ENCODE measurements at places on chromosomes 2 and 18.

GRCh38 chr2:9638532-9638931 lies 7.7 kb upstream of the YWHAQ start:
- no peak for DNase-seq

DNA sequence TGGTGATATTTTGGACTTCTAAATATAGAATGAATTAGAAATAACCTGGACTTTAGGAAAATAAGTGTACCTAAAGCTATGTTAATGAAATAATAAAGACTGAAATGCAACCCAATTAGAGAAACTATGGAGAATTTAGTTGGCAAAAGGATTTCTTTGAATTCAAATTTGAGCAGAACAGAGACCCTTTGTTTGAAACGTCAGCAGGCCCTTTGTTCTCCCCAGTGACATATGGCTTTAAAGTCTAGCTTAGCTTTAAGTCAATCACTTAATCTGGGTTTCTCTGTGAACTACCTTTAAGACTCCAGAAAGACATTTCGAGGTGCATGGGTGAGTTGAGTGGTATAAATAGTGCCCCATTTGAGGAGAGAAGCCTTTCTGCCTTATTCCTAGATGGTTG lies 130.5 kb upstream of the CREB1 start:
- no peak for DNase-seq

DNA sequence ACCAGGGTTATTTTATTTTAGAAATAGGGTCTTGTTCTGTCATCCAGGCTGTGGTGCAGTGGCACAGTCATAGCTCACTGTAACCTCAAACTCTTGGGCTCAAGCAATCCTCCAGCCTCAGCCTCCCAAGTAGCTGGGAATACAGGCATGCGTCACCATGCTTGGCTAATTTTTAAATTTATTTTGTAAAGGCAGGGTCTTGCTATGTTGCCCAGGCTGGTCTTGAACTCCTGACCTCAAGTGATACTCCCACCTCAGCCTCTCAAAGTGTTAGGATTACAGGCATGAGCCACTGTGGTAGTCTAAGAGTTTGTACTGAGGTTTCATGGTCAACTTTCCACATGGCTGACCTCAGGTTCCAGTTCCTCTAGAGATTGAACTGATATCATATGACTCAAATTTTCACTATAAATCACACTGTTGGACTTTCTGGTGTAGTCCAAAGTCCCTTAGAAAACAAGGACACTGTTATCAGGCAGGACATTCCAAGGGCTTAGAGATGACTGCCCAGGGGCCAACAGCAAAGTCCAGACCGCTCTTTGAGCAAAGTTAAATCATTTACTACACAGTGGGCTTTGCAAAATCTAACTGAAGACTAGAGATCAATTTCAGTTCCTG lies 82.0 kb upstream of the MEX3C start:
- no peak for DNase-seq

DNA sequence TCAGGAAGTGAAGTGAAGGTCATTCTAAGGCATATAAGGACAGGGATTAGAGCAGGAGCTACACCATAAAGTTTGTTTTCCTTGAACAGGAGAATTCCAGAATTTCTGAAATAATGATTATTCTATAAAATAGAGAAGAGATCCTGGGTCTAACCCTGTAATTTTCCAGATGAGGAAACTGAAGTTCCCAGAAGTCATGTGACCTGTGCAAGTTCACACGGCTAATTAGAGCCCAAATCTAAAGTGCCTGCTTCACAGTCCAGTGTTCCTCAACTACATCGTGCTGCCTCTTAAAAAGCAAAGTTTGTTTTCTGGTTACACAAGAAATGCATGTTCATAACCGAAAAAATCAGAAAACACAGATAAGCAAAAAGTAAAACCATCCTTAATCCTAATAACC lies 34.9 kb downstream of the PLB1 start:
- no peak for DNase-seq

DNA sequence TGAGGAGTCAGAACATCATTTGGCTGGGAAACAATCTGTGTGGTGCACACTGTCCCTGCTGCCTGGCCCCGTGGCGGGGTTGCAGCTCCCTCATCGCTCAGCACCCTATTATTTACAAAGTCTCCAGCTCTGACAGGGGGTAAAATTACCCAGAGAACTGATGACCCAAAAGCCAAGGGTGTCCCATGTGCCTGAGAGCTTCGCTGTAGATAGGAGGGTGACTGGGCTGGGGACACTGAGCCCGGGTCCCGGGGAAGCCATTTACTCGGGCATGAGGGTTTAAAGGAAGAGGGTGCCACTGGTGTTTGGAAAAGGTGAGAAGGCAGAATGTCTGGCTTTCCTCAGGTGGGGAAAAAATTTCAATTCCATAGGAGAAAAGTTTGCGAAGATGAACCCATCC lies 48.2 kb upstream of the EML6 start:
- no peak for DNase-seq

GRCh38 chr2:237920673-237921072 lies 46.1 kb upstream of the UBE2F start:
- DNase-seq, result no peak

GRCh38 chr2:41909584-41909983 lies 138.2 kb upstream of the PKDCC start:
- DNase-seq, result no peak

GRCh38 chr18:58580623-58581022 lies 48.3 kb downstream of the ALPK2 start:
- no peak for DNase-seq

DNA sequence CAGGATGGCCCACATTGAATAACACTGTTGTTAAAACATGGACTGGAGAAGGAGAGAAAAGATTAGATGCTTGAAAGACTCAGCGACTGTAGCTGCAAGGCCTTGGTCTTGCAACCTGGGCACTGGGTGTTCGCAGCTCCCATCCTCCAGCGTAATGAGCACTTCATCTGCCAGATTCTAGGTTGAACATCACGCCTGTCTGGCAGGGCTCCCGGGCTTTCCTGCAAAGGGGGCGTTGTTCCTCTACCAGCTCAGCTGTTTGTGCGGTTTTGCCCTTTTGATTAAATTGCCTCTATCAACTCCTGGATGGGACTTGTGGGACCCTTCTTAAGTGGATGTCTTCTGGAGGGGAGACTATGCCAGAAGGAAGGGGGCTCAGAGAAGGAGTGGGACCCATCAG lies 215.4 kb downstream of the KLHL29 start:
- no peak for DNase-seq

- no peak for DNase-seq
Measured at GRCh38 chr18:9835825-9836224, 49.9 kb upstream of the TXNDC2 start.

DNA sequence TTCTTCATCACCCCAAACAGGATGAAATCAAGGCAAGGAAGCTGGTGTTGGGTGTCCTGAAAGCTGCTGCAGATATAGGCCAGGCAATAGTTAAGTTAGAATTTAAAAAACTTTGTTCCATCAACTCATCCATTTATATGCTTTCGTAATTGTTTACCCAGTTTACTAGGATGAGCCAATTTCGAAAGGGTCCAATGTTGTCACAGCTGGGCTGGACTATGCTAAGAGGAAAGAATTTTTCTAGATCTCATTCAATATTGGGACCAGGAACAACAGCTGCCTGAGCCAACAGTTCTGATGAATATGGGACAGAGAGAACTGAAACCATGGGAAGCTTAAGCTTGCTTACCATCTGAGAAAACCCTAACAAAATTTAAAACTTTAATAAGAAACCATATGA lies 21.6 kb upstream of the SP3 start:
- no peak for DNase-seq

- DNase-seq, result no peak
Measured at GRCh38 chr2:48292393-48292792, 237.6 kb upstream of the STON1 start.

DNA sequence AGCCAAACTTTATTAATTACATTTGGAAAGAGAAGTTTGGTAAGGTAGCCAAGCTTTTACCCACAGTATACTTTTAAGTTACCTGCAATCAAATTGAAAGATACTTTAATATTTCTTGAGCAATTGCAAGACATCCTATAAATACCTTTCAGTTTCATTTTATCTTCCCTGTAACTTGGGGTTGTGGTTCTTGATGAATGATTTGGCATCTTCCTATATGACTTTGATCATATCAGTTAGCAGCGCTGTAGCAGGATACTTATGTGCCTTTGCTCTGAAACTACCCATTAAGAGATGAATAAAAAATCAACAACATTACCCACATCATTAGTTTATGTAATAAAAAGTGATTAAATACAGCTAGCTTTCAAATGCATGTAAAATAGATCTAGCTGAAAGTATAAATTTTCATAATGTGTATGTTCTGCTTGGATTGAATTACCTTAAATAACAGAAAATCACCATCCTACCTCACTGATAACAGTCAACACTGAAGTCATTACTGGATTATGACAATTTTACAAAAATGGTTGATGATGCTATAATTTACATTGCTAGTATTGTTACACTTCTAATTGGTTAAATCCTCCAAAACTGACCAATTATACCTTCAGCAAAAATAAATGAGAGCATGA lies 50.4 kb downstream of the MMADHC start:
- DNase-seq, result no peak

GRCh38 chr2:181235683-181236459 lies 221.3 kb upstream of the ITGA4 start:
- no peak for DNase-seq

DNA sequence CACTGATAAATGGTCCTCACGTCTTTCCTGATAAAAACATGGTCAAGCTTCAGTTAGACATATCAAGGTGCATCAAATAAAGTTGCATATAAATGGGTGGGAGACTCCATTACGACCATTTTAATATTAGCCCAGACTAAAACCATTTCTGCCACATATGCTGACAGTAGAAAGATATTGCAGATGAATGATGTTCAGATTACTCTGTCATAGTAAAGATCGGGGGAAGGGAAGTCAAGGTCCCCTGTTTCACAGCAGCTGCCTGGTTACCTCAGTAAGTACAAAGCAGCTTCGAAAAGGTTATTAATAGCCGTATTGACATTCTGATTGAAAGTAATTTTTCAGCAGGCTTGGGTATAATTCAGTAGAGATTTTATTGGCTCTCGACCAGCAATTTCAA lies 927.7 kb upstream of the CDH2 start:
- DNase-seq, result peak; percentile 94

DNA sequence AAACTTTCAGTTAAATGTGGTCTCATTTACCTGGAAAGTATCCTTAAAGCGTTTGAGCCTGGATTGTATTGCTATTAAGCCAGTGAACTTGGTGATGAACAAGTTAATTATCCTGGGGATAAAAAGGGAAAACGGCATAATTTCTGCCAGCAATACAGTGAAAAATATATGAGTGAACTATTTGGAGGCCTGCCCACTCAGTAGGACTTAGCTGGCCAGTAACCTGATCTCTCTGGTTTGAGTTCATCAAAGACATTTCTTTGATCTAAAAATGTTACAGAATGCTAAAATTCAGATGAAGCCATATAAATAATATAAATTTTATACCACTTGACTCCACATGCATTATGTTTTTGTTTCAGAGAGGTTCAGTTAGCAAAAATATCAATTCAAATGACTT lies 241.1 kb upstream of the VWC2L start:
- DNase-seq, result no peak

- DNase-seq, result no peak
Measured at GRCh38 chr2:195730912-195731311, 73.9 kb downstream of the SLC39A10 start.

DNA sequence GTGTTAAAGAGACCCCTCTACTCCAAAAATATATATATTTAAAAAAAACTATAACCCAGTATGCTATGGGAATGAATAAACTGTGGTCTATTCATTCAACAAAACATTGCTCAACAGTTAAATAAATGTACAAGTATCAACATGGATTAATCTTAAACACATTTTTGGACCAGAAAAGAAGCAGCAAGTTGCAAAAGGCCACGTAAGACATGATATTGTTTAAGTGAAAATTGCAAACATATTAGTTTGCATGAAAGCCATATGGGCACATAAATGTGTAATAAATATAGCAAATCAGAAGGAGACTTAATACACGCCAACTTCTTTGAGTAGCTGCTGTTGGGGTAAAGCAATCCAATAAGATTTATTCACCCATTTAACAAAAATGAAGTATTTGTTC lies 321.5 kb downstream of the FBXO15 start:
- no peak for DNase-seq

GRCh38 chr2:241961454-241961853 lies 91.9 kb downstream of the RTP5 start:
- DNase-seq, result no peak

DNA sequence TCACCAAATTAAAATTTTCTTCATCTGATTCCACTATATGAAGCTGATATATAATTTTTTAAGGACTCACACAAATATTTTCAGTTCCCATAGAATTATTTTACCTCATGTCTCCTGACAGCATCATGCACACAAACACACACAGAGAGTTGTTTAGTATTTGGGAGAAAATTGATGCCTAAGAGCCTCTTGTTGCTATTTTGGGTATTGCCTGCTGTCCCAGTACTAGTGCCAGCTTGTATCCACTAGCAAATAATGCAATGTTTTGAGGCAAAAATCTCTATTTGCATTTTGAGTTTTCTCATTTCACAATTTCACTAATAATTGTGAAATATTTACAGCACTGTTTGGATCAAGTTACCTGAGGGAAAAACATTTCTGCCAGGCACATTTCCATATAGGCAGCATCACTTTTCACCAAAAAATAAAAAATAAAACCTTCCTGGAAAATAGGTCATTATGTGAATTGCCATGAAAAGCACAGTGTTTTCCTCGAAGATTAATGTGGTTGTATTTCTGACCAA lies 328.2 kb downstream of the KCNJ3 start:
- no peak for DNase-seq

DNA sequence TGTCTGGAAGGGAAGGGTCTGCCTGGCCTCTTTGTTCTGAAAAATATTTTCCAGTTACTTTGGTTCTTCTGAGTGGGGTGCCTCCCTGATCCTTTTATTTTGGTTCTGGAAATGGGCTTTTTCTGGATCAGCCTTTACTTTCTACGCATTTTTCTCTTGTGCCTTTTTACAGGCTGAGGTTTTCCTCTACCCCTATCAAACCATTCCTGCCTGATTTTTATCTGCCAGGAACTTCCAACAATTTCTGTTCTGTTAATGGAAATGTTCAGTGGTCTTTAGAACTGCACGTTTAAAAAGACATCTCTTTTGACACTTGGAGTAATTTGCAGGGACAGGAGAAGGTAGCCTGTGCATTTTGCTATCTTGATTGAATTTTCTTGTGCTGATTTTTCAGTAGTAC lies 113.8 kb downstream of the ARHGAP28 start:
- DNase-seq, result no peak

DNA sequence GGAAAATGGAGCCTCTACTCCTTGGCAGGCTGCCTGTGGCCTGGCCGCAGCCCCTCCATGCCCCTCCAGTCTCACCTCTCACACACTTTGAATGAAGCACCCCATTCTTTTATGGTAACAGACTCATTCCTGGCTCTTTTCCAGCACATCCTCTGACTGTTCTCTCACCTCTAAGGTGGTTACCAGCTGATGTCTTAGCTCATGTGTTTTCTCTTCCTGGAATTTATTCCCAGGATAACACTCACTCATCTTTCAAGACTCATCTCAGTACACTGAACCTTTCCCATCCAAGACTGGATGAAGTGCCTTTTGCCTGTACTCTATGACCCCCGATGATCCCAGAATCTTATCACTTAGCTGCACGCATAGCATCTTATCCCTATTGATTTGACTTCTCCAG lies 50.6 kb downstream of the SLC9A4 start:
- no peak for DNase-seq

- peak; percentile 93 for DNase-seq
Measured at GRCh38 chr18:27546991-27547390, 361.9 kb upstream of the CHST9 start.

GRCh38 chr18:59715966-59716369 lies 18.7 kb upstream of the CCBE1 start:
- no peak for DNase-seq
